ENCODE measurements at places on chromosomes 1 and 21. TPM values are rescaled to one million over a fixed set of nuclear protein-coding genes. Genes with fewer than 3 reads are reported as not detected.
A peak's percentile ranks its signal among the peaks of the same experiment; 100 is the strongest.

- DNase-seq: no peak
Measured at GRCh38 chr1:76105372-76105771, 30.8 kb downstream of the ST6GALNAC3 start.

- no peak for DNase-seq
Measured at GRCh38 chr1:160179336-160179735, 11.0 kb upstream of the CASQ1 start.

GRCh38 chr1:167631936-167632614 is 2.0 kb downstream of the RCSD1 start:
- no peak for DNase-seq

DNA sequence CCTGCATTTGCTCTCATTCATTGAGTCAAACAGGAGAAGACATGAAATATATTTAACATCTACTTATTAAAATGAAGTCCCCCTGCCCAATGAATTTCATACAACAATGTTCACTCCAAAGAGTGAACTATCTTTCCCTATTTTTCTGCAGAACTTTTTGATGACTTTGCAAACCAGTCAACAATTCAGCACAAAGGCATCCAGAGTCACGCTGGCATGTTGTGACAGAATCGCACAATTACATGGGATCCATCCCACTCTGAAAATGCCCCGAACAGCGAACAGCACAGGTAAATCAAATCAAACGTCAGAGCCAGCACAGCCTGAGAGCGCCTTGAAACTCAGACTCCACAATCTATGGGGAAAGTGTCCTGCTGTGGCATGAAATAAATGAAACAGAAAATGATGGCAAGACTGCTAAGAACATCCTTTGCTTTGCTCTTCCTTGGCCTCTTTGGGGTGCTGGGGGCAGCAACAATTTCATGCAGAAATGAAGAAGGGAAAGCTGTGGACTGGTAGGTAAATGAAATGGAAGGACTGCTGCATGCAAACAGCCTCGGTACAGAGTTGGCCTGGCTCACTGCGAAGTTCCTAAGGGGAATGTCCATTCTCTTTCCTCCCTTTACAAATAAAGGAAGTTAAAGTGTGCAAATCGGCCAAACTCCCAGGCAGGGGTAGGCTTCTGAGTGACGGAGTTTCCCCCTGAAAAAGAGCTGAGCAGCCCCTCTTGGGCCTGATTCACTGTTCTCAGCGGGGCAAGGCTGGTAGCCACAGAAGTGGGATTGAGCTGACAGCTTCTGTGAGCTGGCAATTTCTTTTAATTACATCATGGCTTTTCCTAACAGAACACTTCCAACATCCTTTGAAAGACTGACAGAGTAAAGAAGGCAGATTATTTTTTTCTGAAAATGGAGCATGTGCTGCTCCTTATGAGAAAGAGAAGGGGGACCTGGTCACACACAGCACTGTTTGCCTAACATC is at the start of gene DNASE2B:
DNASE2B (plus strand) TSS at position 310 of the 981 bp plus-strand sequence; CDS start at position 391, 81 bp downstream.
- DNase-seq: no peak

DNA sequence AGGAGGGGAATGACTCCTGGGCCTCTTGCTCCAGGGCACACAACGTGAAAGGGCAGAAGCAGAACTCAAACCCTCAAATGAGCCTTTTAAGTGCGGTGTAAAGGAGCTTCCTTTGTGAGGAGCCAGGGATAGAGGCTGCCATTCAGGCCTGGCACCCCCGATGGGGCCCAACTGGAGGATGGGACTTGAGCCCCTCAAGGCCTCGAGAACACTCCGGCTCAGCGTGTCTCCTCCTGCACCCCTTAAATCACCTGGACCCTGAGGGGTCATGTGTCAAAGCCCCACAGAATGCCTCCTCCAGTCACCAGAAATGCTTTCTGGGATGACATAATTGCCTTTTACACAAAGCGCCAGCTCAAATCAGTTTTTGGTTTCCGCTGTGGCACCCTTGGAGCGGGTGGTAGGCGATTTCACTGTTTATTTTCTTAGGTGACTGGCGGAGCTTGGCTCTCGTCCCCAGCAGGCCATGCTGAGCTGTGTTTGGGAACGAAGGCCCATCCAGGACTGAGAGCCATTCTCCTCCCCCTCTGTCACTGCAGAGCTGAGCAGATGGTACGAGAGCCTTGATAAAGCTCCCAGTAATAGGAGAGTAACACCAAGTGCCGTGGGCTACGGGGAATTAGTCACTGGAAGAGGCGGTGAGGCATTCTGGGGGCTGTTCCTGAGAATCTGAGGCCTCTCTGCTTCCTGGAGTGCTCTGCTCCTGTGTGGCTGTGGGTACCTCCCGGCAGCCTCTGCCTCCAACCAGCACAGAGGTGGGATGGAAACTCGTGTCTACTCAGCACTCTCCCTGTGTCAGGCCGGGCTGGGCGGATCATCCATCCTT is 163.0 kb downstream of the GRIK3 start:
- peak; percentile 37 for DNase-seq

DNA sequence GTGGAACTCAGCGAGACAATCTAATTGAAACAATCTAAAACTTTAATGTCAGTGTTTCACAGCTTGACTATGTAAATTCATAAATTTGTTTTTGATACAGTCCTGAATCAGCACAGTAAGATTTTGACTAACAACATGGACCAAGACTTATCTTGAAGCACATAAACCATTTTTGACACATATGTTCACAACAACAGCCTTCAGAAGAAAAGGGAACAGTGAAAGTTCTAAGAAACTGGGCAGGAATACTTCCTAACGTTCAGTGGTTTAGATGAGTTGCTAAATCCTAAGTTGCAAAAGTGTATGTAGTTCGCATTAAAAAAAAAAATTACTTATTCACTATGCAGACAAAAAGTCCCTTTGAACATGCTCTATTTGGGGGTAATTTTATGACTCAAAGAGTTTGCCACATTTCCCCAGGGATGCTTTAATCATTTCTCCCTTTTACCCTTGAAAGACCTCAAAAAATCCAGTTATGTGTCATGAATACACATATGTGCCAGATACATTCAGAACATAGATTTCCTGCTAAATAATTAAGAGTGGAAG is 120.2 kb downstream of the MRPL39 start:
- DNase-seq: no peak

DNA sequence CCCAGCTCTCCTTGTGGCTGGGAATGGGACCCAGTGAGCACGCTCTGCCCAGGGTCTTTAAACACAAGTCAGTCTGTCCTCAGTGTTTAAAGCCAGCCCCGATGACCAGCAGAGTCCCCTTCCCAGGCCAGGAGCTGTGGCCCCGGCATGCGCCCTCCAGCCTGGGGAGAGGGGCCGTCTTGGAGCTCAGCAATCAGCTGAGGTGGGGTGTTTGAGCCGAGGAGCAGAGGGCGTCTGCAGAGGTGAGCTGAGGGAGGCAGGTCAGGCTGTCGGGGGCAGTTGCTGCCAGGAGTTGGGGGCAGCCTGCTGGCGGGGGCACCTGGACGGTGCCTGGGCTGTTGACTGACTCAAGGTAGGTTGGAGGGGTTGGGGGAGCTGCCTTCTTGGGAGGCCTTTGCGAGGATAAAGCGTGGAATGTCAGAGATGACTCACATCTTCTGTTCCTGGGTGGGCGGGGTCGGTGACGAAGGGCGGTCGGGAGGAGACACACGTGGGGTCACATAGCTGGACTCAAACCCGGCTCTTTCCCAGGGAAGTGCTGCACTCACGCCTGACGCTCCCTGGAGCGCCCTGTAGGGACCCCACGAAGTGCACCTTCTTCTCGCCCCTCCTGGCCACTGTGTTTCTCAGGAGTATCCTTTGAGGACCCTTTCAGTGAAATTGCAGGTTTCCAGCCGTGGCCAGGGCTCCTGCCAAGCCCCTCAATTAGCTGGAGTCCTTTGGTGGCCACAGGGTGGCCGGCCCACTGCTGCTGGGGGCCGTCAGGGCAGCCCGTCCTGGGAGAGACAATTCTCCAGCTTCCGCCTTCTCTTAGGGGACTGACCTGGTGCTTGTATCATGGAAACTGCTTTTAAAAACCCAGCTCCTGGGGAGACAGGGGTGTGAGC is 86.2 kb downstream of the SIK1 start:
- DNase-seq: no peak

NUDT17 gene
- 2.4 TPM for total RNA-seq

LCE7A gene
- total RNA-seq: not detected

KPRP gene
- total RNA-seq: not detected

All from frontal cortex (tissue), 4 donors.